Lung microvascular endothelial cell (primary cell): ENCODE measurements at places on chromosomes 5 and 9. TPM values are rescaled to one million over a fixed set of nuclear protein-coding genes. Genes with fewer than 3 reads are reported as not detected.

DNA sequence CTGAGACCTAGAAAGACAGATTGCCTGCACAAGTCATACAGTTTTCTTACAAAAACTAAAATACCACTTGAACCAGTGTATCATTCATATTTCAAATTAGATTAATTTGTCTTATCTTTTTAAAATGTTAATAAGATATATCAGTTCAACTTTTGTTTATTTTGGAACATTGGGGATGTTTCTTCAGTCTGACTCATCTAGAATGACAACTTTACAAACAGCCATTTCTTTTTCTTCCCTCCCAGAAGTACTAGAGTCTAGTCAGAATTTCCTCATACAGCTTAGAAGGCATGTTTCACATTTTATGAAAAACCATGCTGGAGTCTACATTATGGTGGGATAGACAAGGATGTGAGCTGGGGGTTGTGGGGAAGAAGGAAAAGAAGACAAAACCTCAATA is 262.5 kb downstream of the NFIB start:
- DNase-seq, result peak; percentile 14

DNA sequence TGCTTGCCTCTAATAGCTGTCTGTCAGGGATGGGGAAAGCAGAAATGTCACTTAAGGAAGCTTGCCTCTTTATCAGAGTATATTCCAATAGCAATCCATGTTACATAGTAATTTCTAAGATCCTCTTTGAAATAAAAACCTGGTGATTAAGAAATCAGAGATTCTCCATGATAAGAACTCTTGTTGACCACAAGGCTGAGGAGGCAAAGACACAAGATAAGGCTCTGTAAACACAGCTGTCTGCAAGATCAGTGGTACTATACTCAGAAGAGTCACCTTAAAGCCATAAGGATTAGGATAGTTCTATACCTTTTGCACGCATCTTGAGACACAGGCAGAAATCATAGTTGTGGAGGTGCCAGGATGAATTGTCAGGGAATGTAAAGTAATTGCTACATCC is 40.3 kb downstream of the HEXB start:
- no peak for DNase-seq

ZNF782 gene
- total RNA-seq, result 2.0 and 2.6 TPM in 2 replicates

DNA sequence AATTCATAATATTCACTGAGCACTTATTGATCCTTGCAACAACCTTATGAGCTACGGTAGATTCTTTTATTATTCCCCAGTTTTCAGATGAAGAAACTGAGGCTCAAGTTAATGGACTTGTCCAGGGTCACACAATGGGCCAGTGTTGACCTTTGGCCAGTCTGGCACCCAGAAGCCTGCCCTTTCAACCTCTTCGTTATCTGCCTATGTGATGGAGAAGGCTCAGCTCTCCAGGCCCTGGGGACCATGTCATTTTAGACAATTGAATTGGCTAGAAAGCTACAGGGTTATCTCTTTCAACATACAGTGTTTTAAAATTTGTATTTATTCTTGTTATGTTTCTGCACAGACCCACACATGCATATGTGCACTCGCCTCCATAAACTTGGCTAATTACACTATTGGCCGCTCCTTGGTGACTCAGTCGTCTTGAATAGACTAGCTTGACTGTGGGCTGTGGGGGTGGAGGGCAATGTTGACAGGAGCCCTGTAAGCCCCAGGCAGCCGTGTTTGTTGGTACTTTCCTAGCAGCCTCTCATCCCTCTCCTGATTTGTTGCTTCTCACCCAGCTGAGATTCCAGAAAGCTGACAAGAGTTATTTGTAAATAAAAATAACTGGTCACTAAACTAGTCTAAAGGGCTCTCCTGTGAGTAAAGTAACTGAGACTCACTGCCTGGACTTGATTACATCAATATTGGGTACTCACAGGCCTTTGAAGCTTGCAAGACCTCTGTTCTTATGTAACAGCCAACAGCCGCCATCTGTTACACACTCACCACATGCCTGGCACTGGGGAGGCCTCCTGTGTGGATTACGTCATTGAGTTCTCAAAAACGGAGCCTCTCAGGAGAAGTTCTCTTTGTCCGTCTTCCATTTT is 8.5 kb upstream of the ANGPTL2 start:
- DNase-seq, result no peak

GRCh38 chr9:107480386-107480789 is 9.2 kb downstream of the KLF4 start:
- DNase-seq, result no peak

DNA sequence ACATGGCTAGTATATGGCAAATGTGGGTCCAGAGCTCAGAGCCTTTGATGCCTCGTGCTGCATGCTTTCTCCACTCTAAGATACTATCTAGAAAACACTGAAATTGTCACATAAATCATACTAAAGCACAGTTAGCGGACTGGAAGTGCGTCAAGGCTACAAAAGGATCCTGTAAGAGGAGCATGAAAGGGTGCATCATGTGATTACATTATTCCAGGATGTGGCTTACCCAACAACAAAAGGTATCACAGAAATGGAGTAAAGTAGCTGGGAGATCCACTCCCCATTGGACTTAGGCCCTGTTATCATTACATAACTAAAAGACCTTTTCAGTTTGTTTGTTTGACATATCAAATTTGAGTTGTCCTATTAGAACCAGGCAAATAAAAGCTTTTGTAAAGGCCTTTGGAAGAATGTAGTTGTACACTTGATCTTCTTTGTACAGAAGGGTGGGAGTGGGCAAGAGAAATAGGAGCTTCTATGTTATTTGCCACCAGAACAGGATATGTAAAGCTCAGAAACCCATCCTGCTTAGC is 6.9 kb downstream of the SLC31A1 start:
- DNase-seq, result no peak

GRCh38 chr9:94922098-94922607 is 195.7 kb downstream of the AOPEP start:
- DNase-seq, result peak; percentile 77

RMRP gene
- total RNA-seq, result 215,777 and 328,792 TPM in 2 replicates

- no peak for DNase-seq
These were observed 967 bp downstream of the NEURL1B start for GRCh38 chr5:172642051-172642409.

DNA sequence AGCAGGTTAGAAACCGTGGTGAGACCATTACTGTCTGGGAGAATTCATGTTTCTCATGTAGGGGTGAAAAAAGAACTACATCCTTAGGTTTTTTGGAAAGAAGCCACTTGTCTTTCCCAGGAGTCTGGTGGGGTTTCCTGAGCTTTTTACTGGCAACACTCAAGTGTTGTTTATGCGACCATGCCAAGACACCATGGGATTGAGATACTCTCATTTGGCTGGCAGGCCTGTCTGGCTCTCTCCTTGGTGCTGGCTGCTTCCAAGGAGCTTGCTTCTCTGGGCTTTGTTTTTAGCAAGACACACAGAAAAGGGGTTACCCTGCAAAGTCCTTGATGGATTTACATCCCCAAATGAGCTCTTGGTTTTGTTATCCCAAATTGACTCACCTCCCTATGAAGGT is 80.9 kb upstream of the ISL1 start:
- no peak for DNase-seq

GRCh38 chr5:77066184-77066583 is 20.9 kb downstream of the ZBED3 start:
- DNase-seq, result no peak
